NCI-H1694 treated with DMSO at 0.1 percent for 48 hours (cell line): ENCODE measurements at places on chromosomes 4 and X.

DNA sequence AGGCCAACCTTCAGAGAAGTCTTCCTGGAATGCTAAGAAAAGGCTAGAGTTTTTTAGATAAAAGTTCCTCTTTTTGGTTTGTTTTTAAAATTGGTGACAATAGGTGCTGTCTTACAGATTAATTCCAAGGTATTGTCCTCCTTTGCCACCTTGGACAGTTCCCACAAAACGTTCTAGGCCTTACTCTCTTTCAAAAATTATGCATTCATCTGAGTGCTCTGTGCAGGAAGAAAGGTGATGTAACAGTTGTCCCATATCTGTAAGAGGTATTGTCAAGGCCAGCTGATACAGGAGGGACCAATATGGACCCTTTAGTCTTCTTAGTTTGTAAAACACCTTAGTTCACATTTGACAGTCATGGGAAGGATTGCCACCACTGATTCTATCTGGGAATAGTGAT is 15.9 kb upstream of the CXCL5 start:
- no peak for DNase-seq

DNA sequence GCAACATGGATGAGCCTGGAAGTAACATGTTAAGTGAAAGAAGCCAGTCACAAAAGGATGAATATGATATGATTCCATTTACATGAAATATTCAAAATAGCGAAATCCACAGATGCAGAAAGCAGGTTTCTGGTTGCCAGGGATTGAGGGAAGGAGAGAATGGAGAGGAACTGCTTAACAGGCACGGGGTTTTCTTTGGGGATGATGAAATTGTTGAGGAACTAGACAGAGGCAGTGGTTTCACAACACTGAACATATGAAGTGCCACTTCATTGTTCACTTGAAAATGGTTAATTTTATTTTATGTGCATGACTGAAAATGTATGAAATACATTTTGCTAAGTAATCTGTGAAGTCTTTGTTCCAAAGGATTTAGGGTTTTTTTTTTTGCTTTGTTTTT is 182.5 kb upstream of the TBL1X start:
- DNase-seq = no peak

GRCh38 chr4:114180481-114180880 is 201.0 kb upstream of the ARSJ start:
- peak; percentile 6 for DNase-seq

GRCh38 chr4:137739391-137739790 is 207.1 kb upstream of the PCDH18 start:
- no peak for DNase-seq

- DNase-seq = no peak
Measured at GRCh38 chr4:101183666-101184373, 163.5 kb downstream of the PPP3CA start.

DNA sequence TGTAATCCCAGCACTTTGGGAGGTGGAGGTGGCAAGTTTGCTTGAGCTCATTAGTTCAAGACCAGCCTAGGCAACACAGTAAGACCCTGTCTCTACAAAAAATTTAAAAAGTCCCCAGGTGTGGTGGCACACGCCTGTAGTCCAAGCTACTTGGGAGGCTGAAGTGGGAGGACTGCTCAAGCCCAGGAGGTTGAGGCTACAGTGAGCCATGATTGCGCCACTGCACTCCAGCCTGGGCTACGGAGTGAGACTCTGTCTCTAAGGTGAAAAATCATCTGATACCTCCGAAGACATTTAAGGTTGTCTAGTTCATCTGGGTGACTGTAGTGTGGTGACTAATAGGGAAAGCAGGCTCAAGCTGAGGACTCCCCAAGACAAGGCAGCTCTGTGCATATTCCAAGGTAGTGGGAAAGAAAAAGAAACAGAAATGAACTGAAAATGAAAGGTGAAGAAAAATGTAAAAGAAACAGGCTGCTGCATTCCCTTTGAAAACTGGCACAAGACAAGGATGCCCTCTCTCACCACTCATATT is 23.3 kb downstream of the FRYL start:
- DNase-seq = no peak

- DNase-seq = no peak
Measured at GRCh38 chr4:1090036-1090435, 23.3 kb downstream of the RNF212 start.

DNA sequence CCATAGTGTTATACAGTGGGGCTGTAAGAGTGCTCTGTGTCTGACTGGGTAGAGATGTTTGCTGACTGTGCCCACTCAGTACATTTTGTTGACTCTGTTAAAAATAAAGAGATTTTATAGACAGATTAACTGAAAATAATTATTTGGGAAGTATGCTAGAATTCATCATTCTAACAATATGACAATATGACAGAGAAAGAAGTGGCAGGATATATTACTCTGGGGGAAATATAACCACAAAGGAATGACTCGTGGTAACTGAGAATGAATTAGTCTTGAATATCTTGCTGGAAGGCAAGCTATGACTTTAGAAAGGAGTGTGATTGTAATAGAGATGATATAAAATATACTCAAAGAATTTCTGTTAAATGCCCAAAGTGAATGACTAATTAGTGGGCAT is 46.8 kb downstream of the TMEM165 start:
- DNase-seq = no peak

DNA sequence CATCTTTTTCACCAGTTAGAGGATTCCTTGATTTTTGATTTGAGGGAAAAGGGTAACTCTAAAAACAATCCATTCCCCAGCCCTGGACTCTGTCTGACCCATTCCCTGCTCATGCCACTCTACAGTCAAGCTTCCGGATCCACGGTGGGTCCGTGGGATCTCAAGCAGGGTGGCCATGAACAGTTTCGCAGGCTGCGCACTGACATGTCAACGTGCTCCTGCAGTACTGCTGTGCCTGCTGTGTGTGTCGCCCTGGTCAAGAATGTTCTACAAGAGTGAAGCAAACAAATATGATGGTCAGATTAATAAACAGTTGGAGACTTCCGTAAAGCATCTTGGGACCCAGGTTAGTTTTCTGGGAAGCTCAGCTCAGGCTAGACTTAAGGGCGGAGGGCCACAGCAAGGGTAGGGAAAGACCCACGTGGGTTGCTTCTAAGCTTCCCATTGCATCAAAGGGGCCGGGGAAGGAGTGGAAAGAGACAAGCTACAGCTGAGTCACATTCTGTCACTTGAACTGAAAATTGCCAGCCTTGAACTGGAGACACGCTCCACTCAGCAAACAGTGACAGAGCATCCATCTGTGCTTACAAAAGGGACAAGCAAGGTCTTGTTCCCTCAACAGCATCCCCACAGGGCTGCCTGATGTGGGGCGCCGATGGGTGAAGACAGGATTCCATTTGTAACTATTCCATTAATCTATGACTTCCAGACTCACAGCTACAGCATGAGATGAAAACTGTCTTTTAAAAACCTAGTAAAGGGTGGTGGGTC is 81.8 kb downstream of the MTMR1 start:
- peak; percentile 92 for DNase-seq

DNA sequence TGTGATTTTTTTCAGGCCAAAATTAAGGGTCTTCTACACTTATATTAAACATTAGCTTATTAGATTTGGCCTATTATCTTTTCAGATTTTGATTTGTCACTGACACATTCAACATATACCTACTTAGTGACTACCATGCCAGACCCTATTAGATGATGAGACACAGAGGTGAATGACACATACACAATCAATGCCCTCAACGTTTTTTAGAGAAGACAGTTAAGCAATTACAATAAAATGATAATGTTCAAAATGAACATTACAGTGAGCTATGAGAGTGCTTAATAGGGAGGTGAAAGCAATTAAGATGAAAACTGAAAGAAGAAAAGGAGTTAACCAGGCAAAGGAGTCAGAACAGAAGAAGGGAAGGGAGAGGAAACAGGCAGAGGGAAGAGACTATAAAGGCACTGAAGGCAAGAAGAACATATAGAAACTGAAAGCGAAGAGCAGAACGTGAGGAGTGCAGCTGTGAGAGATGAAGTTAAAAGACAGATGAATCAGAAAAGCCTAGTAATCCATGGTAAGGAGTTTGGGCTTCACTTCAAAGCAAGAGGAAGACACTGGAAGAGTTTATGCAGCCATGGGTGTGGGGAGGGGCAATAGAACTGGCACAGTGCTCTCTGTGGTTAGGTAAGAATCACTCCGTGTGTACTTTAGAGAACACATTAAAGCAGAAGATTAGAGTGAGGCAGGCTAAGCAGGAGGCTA is 119.0 kb downstream of the REELD1 start:
- DNase-seq = no peak

DNA sequence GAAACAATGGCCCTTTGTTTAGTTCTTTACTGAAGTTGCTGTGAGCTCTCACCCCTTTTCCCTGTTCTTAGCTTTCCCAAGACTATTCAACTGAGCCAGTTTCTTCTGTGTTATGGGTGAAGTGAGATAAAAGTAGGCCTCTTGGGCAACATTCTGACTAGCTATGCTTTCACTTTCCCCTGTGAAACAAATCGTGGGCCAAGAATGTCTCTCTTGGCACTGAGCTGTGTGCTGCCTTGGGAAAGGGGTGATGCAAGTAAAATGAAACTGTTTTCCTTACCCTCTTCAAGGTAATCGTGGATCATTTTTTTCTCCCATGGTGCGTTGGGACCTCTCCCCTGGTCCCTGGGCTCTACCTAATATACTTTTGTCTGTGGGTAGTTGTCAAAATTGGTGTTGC is 653.9 kb upstream of the MAGEB2 start:
- DNase-seq = no peak

DNA sequence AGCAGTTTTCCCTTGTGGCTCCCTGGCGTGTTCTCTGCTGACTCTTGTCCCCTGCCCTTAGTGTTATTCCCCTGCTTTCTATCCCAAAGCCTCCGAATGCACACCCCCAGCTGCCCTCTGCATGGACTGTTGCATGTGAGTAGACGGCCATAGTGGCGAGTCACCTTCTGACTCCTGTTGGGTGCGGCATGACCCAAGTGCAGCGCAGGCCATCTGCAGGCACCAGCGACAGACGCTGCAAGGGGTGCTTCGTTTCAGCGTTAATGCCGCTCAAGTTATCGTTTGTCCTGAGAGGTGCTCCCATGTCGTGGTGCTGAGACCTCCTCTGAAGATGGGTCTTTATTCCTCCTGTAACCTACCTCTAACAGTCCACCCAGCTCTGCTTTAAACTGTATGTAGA is 57.7 kb downstream of the NOP14 start:
- no peak for DNase-seq

DNA sequence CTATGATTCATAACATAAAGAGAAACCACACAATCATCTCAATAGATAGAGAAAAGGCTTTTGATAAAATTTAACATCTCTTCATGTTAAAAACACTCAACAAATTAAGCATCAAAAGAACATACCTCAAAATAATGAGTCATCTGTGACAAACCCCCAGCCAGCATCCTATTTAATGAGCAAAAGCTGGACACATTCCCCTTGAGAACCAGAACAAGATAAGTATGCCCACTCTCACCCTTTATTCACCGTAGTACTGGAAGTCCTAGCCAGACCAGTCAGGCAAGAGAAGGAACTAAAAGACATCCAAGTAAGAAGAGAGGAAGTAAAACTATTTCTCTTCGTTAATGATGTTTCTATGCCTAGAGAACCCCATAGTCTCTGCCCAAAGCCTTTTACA is 507.2 kb downstream of the PABPC4L start:
- no peak for DNase-seq

- DNase-seq = no peak
Measured at GRCh38 chrX:19827088-19827487, 60.3 kb downstream of the SH3KBP1 start.

GRCh38 chrX:19683817-19684216 is 168.5 kb upstream of the MAP3K15 start:
- no peak for DNase-seq

DNA sequence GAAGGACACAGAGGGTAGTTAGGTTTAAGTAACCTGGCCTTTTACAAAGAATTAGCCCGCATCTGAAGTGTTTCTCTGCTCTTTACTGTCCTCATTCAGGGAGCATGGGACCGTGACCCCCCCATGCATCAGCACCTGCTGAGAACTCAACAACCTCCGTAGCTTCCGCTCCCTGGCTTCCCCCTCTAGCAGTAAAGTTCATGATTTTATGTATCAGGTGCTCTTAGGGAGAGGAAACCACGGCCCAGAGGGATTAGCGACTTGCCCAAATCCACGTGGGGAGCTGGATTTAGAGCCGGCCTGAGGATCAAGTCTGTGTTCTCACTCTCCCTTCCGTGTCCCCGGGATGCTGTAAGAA is 284.6 kb upstream of the GATB start:
- no peak for DNase-seq

GRCh38 chr4:2248044-2248780 is 6.3 kb upstream of the HAUS3 start:
- no peak for DNase-seq

DNA sequence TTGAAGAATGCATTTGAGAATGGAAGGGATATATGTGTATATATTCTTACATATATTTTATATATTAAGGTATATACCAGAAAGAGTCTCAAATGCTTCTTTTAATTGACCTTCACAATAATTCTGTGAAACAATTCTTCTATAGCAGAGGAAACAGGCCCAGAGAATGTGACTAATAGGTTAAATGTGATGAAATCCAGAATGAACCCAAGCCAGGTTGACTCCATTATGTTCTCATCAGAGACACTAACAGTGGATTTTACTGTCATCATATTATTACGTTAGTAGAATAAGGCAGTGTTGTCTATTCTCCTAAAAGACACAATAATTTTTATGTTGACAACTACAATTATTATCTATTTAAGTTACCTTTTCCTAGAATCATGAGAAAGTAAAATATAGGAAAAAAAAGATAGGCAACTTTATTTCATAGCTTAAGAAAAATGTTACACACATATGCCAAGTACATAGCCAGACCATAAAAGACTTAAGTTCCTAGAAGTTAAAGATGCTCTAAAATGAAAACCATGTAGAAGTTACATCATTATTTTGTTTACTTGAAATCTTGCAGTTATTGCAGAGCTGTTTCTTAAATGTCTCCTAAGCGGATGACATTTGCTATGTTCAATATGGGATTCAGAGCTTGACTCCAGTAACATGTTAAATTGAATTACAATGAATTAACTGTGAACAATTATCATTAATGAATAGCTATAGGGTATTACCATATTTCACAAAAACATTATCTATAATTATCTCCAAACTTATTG is 56.2 kb upstream of the ANKRD50 start:
- DNase-seq = no peak

DNA sequence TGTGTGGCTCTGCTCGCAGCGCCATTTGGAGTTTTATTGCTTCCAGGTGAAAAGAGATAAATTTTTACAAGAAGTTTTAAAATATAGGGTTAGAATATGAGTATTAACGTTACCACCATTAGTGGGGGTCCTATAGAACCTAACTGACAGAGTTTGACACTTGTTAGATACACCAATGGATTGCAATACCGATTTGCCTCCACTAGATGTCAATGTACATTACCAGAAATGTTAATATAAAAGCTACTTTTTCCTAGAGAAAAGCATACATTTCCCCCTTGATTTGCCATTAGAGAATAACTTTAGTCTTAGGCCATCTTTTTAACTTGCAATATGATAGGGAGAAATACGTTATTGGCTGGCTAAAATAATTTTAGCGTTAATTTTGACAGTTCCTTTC is 108.4 kb downstream of the LINC00632 start:
- DNase-seq = peak; percentile 2
